Osteocyte (in vitro differentiated cells): ENCODE measurements at places on chromosomes 3 and 15. TPM values are rescaled to one million over a fixed set of nuclear protein-coding genes. Genes with fewer than 3 reads are reported as not detected.

GRCh38 chr3:8503871-8504610, 2.4 kb downstream of the LMCD1 start:
- peaks cover 85% of the 10 kb centered on the region for H3K4me1 ChIP-seq
- H3K27me3 ChIP-seq: no peaks in the 10 kb centered on the region
- peak overlapping the region; percentile 77 for H3K4me3 ChIP-seq
- peaks cover 36% of the 10 kb centered on the region for H3K36me3 ChIP-seq
- peak overlapping the region; percentile 93 for H3K27ac ChIP-seq
- no peak for DNase-seq

- H3K27ac ChIP-seq: no peak overlapping the region
- no peaks in the 10 kb centered on the region for H3K27me3 ChIP-seq
- DNase-seq: no peak
- H3K4me3 ChIP-seq: no peak overlapping the region
- H3K4me1 ChIP-seq: no peaks in the 10 kb centered on the region
These were observed 17.5 kb downstream of the MKRN2OS start for GRCh38 chr3:12527757-12528143.

DNA sequence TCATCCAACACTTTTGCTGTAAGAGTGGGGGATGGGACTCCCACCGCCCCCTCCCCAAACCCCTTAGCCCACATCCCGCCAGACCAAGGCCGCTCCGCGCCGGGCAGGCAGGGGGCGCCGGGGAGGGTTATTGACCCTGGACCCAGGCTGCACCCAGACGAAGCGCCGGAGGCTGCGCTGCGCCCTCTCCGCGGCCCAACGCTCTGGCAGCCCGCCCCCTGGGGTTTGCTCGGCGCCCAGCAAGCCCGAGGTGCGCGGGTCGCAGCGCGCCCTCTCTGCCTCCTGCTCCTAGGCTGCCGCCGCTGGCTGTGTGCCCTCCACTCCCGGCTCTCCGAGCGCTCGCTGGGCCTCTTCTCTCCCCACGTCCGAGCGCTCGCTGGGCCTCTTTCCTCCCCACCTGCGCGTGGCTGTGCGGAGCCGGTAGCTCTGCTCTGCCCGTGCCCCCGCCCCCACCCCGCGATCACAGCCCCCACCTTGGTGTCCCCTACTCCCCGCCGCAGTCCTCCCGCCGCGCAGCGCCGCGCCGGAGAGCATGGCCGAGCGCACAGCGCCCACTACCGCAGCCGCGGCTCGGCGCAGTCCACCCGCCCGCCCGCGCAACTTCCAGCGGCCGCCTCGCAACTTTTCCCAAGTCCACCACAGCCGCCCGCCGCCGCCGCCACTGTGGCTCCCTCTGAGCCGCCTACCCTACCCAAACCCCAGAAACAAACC, 1.2 kb downstream of the MECOM start:
- H3K27me3 ChIP-seq: peaks cover 67% of the 10 kb centered on the region
- DNase-seq: peak; percentile 89
- peak overlapping the region; percentile 69 for H3K27ac ChIP-seq
- H3K4me3 ChIP-seq: peak overlapping the region; percentile 92
- H3K36me3 ChIP-seq: peaks cover 7% of the 10 kb centered on the region

DNA sequence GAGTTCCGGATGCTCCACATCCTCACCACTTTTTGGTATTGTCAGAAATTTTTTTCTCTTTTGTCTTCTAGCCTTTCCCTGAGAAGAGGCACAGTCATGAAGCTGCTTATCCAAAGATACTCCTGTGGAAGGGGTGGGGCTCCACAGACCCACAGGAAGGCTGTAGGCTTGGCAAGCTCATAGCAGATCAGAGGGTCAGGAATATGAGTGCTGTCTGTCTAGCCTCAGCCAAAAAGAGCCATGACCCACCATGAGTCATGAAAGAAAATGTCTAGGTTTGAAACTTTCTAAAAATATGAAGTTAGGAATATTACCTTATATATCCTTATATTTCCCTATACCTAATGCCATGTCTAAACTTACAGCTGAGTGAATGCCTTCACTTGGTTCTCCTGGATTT, 118.2 kb upstream of the THBS1 start:
- no peak for DNase-seq
- H3K4me1 ChIP-seq: peaks cover 9% of the 10 kb centered on the region
- H3K4me3 ChIP-seq: no peak overlapping the region
- no peak overlapping the region for H3K27ac ChIP-seq
- no peaks in the 10 kb centered on the region for H3K27me3 ChIP-seq

- peaks cover 4% of the 10 kb centered on the region for H3K27me3 ChIP-seq
- DNase-seq: no peak
- peaks cover 32% of the 10 kb centered on the region for H3K4me1 ChIP-seq
- no peaks in the 10 kb centered on the region for H3K36me3 ChIP-seq
- peak overlapping the region; percentile 32 for H3K27ac ChIP-seq
These were observed 1.8 kb upstream of the SAMMSON start for GRCh38 chr3:69997631-69998307.

DNA sequence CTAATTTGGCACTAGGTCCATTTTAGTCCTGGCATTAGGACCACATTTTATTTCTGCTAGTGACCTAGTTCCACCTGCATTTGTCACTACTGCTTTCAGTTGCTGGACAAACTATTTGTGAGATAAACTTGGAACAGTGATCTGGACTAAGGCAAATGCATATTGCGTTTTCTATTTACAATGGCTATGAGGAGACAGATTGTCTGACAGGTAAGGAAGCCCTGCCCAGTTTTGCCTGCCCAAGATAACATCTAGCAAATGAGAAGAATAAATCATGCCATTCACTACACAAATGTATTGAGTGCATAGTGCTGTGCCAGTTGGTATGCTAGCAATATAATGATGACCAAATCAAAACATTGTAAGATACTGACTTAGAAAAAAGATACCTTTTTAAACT, 245.7 kb downstream of the GRM7 start:
- H3K27ac ChIP-seq: no peak overlapping the region
- H3K27me3 ChIP-seq: no peaks in the 10 kb centered on the region
- H3K36me3 ChIP-seq: no peaks in the 10 kb centered on the region
- H3K4me1 ChIP-seq: no peaks in the 10 kb centered on the region
- DNase-seq: no peak

GRCh38 chr3:72959336-72959735, 37.3 kb upstream of the PPP4R2 start:
- no peak overlapping the region for H3K27ac ChIP-seq
- H3K4me3 ChIP-seq: no peak overlapping the region
- no peak for DNase-seq
- no peaks in the 10 kb centered on the region for H3K27me3 ChIP-seq
- H3K4me1 ChIP-seq: peaks cover 5% of the 10 kb centered on the region
- H3K36me3 ChIP-seq: no peaks in the 10 kb centered on the region

- no peaks in the 10 kb centered on the region for H3K4me1 ChIP-seq
- DNase-seq: no peak
- no peak overlapping the region for H3K27ac ChIP-seq
- no peaks in the 10 kb centered on the region for H3K36me3 ChIP-seq
- no peaks in the 10 kb centered on the region for H3K27me3 ChIP-seq
These were observed 118.4 kb downstream of the FGF12 start for GRCh38 chr3:192608726-192609600.

- H3K4me1 ChIP-seq: peaks cover 22% of the 10 kb centered on the region
- H3K27me3 ChIP-seq: no peaks in the 10 kb centered on the region
- no peak for DNase-seq
- H3K27ac ChIP-seq: peak overlapping the region; percentile 50
- H3K4me3 ChIP-seq: no peak overlapping the region
- no peaks in the 10 kb centered on the region for H3K36me3 ChIP-seq
These were observed 35.6 kb upstream of the NDUFB4 start for GRCh38 chr3:120560304-120561250.

GRCh38 chr3:126053949-126054569, 29.9 kb downstream of the SLC41A3 start:
- H3K4me1 ChIP-seq: peaks cover 26% of the 10 kb centered on the region
- DNase-seq: peak; percentile 56
- H3K27me3 ChIP-seq: no peaks in the 10 kb centered on the region
- no peak overlapping the region for H3K27ac ChIP-seq
- no peaks in the 10 kb centered on the region for H3K36me3 ChIP-seq

DNA sequence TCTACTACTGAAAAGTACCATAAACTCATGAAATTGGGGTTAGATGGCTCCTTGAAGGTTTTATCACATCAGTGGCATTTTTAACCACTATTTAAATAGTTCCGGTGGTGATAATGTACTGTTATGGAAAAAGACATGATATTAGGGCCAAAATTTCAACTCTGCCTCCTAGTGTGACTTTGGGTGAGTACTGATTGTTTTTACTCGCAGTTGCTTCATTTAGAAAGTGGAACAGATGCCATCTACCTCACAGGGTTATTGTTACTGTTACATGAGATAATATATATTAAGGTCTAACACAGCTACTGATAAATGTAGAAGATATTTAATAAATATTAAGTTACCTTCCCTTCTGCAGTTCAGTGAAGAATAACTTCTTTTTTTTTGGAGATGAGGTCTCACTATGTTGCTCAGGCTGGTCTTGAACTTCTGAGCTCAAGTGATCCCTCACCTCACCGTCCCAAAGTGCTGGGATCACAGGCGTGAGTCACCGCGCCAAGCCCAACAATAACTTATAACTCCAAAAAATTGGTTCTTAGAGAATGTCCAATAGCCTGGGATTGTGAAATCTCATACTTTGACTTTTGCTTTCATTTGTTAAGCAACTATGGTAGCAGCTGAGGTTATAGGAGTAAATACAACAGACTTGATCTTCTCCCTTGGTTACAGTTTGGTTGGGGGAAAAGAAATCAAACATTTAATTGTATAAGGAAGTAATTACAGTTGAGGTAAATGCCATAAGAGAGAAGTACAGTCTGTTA, 48.3 kb downstream of the MEF2A start:
- no peaks in the 10 kb centered on the region for H3K27me3 ChIP-seq
- H3K27ac ChIP-seq: peak overlapping the region; percentile 55
- H3K4me3 ChIP-seq: no peak overlapping the region
- H3K4me1 ChIP-seq: peaks cover 41% of the 10 kb centered on the region
- DNase-seq: no peak

GRCh38 chr3:82386647-82387046, 625.2 kb upstream of the GBE1 start:
- H3K4me1 ChIP-seq: no peaks in the 10 kb centered on the region
- no peaks in the 10 kb centered on the region for H3K36me3 ChIP-seq
- H3K27me3 ChIP-seq: no peaks in the 10 kb centered on the region
- no peak for DNase-seq

GRCh38 chr3:64856977-64857516, 169.2 kb upstream of the ADAMTS9 start:
- peaks cover 5% of the 10 kb centered on the region for H3K4me1 ChIP-seq
- H3K36me3 ChIP-seq: no peaks in the 10 kb centered on the region
- no peak overlapping the region for H3K4me3 ChIP-seq
- H3K27me3 ChIP-seq: no peaks in the 10 kb centered on the region
- no peak for DNase-seq
- H3K27ac ChIP-seq: no peak overlapping the region

- H3K4me1 ChIP-seq: peaks cover 9% of the 10 kb centered on the region
- peaks cover 24% of the 10 kb centered on the region for H3K36me3 ChIP-seq
- no peak for DNase-seq
- no peak overlapping the region for H3K27ac ChIP-seq
These were observed 11.7 kb downstream of the ABCC5 start for GRCh38 chr3:184005941-184006507.

GRCh38 chr3:64859625-64860535, 172.1 kb upstream of the ADAMTS9 start:
- no peak overlapping the region for H3K27ac ChIP-seq
- H3K4me1 ChIP-seq: peaks cover 5% of the 10 kb centered on the region
- no peaks in the 10 kb centered on the region for H3K36me3 ChIP-seq
- H3K4me3 ChIP-seq: no peak overlapping the region
- no peaks in the 10 kb centered on the region for H3K27me3 ChIP-seq

- no peak overlapping the region for H3K4me3 ChIP-seq
- no peak for DNase-seq
- peak overlapping the region; percentile 69 for H3K27ac ChIP-seq
- H3K4me1 ChIP-seq: peaks cover 41% of the 10 kb centered on the region
These were observed 96.0 kb downstream of the VPS8 start for GRCh38 chr3:184907681-184908649.

GRCh38 chr3:34020726-34021680, 222.6 kb downstream of the PDCD6IP start:
- H3K27me3 ChIP-seq: no peaks in the 10 kb centered on the region
- no peak for DNase-seq
- H3K36me3 ChIP-seq: no peaks in the 10 kb centered on the region
- H3K4me3 ChIP-seq: no peak overlapping the region

- DNase-seq: no peak
- no peaks in the 10 kb centered on the region for H3K4me1 ChIP-seq
These were observed 590.0 kb upstream of the ADAMTS9 start for GRCh38 chr3:65277798-65278197.

GRCh38 chr3:190585805-190586630, 72.1 kb downstream of the IL1RAP start:
- no peaks in the 10 kb centered on the region for H3K27me3 ChIP-seq
- no peak for DNase-seq
- no peak overlapping the region for H3K4me3 ChIP-seq

The RGMA gene
- 12.4 and 13.7 TPM in 2 replicates for total RNA-seq

The HRG gene
- total RNA-seq: not detected in 2 replicates

The ATP8B4 gene
- not detected in 2 replicates for total RNA-seq

The CCDC191 gene
- total RNA-seq: 4.3 and 7.1 TPM in 2 replicates

The DNASE1L3 gene
- not detected in 2 replicates for total RNA-seq

The MESP2 gene
- total RNA-seq: not detected in 2 replicates

The IRAK2 gene
- total RNA-seq: 1.3 and 1.5 TPM in 2 replicates

The ZNF35 gene
- 13.7 and 13.9 TPM in 2 replicates for total RNA-seq
